ENCODE measurements at places on chromosomes 2 and 18.

- peak; percentile 20 for DNase-seq
Observed at GRCh38 chr2:172783165-172783898, 47.7 kb downstream of the RAPGEF4 start.

DNA sequence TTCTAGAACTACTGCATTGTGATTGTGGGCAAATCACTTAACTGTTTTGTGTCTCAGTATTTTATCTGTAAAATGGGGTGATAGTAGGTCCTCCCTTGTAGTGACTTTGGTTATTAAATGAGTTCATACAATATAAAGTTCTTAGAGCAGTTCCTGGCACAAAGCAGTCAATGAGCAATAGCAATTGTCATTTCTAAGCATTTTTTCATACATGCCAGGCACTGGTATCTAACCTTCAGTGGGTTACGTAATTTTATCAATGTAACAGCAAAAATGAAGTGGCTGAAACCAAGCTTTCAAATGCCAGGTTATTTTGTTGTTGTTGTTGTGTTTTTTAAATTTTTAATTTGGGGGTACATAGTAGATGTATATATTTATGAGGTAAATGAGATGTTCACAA, 401.9 kb downstream of the MEIS1 start:
- DNase-seq: no peak

DNA sequence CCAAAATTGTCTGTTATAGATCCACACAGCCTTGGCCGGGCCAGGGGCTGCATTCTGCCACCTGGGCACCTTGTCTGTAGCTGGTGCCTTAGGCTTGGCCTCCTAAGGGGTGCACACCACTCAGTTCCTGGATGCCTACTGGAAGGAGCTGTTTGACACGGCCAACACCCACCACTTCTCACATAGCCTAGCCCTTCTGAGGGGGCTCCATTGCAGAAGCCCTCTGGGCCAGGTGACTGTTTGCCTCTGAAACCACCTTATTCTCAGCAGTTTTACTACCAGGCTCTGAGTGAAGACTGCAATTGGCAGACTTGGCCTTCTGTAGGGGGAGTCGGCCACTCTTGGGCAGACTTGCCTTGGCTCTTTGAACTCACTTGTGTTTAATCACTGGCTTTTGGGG, 39.5 kb downstream of the EPHA4 start:
- no peak for DNase-seq

GRCh38 chr2:116949249-116949648, 865.2 kb upstream of the DDX18 start:
- no peak for DNase-seq

DNA sequence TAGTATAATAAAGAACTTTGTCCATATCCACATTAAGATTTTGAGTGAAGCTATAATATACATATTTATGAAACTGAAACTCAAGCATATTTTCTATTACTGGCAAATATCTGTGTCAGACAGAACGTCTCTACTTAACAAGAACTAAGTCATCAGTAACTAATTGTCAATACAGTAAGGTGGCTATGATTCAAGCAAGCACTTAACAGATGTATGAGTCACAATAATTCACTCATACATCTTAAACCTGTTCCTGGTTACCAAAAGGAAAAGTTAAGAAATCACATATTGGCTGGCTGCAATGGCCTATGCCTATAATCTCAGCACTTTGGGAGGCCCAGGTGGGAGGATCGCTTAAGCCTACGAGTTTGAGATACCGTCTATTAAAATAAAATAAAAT, 96.0 kb downstream of the SOS1 start:
- no peak for DNase-seq

DNA sequence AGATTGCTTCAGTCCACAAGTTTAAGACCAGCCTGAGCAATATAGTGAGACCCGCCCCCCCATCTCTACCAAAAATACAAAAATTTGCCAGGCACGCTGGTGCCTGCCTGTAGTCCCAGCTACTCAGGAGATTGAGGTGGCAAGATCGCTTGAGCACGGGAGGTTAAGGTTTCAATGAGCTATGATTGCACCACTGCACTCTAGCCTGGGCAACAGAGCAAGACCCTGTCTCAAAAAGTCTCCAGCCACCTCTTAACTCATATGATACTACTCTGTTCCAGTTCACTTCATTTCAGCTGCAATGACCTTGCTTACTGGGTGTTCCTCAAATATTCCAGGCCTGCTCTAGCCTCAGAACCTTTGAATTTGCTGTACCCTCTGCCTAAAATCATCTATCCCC, 11.4 kb downstream of the MEMO1 start:
- DNase-seq: no peak

DNA sequence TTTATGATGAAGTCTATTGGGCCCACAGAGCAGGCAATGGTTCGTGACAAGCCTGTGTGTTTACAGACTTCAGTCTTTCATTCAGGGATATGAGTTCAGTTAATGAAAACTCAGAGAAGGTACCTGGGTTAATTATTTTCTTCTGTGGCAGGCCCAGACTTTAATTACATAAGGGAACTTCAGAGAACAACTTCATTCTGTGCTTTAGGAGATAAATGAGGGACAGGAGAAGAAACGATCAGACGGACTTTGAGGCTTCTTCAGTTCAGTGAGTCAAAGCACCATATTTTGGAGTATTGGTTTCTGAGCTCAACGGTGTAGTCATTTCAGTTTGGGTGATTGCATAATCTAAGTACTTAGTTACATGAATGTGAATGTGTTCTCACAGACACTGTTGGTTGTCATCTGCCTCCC, 203.0 kb upstream of the KCNJ3 start:
- DNase-seq: no peak

DNA sequence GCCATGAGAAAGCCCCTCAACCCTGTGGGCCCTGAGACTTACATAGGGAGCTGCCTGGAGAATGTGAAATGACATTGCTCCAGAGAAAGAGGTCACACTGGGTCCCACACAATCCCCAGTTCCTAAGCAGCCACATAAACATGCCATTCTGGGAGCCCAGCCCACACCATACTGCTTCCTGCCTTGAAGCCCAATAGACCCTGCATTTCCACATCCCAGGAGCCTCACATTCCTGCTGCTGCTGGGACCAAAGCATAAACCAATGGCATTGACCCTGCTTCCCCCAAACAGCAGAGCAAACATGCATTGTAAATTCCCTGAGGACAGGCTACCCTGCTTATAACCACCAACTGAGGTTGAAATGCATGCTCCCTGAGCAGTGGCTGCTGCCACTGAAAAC, 1117.6 kb upstream of the SLC39A10 start:
- DNase-seq: no peak

- peak; percentile 52 for DNase-seq
Observed at GRCh38 chr2:205769879-205770278, 87.6 kb downstream of the NRP2 start.

DNA sequence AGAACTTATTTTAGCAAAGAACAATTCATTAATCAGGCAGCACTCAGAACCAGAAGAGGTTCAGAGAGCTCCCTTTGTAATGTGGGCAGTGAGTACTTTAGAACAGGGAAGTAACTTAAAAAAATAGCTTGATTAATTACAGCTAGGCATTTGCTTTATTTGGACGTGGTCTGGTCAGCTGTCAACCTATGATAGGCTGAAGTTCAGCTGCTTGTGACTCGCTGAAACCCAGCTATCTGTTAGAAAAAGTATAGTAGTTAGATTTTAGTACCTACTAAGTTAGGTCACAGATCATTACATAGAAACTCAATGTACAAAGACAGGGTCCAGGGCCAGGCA, 40.0 kb downstream of the PKDCC start:
- DNase-seq: no peak

GRCh38 chr2:191738667-191739066, 60.7 kb downstream of the NABP1 start:
- no peak for DNase-seq

DNA sequence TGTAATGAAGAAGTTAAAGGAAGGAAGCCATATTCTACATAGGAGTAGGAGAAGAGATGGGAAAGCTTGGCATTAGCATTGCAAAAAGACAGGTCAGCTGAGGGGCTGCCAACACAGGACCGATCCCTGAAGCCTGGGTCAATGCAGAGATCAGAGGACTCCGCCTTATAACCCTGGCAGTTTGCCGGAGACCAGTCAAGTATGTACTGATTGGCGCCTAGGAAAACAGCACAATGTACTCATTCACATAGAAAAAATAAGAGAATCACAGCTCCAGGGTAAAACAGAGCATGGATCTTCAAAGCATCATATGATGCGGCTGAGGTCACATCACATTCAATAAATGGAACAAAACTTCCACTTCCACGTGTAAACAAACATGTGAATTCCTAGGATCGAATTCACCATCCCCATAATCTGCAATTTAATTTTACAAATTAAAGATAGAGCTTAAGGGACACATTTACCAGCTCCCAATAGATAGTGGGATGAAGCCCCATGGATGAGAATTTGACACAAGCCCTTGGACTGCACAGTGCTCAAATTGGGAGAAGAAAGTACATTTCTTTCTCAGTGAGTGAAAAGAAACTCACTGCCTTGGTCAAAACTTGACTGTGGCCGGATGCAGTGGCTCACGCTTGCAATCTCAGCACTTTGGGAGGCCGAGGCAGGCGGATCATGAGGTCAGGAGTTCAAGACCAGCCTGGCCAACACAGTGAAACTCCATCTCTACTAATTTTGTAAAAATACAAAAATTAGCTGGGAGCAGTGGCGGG, 135.0 kb upstream of the KLHL14 start:
- DNase-seq: no peak

All from prostate gland (tissue), 2 donors.